ENCODE measurements at places on chromosomes 2 and 18.

DNA sequence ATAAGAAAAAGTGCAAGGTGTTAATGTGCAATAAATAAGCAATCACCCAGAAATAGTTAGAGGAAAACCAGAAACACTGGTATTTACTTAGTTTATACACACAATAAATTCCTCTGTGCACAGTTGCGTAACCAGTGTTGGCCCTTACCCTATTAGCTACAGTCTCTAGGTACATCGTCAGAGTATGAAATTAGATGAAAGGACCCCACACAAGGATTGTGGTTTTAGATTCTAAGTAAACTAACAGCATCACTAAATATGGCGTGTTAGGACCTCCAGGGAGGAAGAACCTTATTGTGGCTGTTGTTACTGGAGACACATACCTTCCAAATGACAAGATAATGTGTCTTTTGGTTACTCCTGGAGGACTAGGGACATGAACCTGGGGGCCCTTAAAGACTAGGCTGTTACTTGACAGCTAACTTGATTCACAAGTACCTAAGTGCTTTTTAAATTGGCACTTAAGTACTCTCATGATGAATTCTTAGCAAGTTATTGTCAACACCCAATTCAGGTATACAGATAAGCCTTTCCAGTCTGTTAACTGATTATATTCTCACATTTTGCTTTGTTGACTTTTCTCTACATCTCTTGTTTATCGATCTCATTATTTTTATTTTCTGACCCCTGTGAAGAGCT is 115.3 kb downstream of the FEZ2 start:
- no peak for DNase-seq

DNA sequence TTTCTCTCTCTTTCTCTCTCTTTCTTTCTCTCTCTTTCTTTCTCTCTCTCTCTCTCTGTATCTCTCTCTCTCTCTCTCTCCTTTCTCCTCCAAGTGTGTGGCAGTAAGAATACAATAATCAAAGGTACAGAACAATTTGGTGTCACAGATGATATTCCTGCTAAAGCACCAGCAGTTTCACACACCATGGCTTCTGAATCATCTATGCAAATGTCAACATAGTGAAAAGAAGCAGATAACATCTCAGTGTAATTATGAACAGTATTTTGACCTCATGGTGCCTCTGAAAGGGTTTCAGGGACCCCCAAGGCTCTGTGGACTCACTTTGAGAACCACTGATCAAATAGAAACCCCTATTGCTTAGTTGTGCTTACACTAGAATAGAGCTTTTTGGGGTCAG is 38.5 kb upstream of the CSRNP3 start:
- DNase-seq, result no peak

DNA sequence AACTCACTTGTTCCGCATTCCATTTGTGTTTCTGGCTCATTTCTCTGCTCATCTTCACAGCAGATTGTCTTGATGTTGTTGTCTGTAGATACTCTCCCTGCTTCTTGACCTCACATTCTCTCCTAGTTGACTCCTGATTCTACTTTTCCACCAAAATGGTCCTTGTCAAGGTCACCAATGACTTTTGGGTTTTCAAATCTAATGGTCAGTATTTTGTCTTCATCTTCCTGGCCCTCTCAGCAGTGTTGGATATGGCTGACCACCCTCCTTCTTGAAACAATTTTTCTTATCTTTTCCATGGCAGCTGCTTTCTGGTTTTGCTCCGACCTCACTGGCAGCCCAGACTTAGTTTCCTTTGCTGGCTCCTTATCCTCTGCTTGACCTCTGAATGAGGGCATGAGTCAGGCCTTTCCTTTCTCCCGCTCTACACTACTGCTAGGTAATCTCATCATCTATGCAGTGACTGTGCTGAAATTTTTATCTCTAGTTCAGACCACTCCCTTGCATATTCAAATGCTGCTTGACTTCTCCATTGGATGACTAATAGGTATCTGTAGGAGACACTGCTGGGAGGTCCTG is 386.6 kb upstream of the SPRED2 start:
- no peak for DNase-seq

DNA sequence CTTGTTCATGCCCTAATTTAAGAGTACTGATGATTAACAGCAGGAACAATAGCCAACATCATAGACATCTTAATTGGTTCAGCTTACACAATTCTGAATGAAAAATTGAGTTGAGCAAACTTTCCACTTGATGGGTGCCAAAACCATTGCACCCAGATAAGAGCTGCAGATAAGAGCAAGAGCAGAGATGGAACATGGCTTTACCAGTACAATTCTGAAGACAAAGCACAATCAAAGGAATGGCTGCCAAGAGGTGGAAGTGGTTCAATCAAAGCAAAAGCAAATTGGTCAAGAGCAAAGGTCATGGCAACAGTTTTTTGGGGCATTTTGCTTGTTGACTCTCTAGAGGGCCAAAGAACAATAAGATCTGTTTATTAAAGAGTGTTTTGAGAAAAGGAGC is 65.6 kb upstream of the ATP5MC3 start:
- DNase-seq, result no peak

GRCh38 chr18:10017043-10017442 is 103.2 kb downstream of the VAPA start:
- no peak for DNase-seq

- no peak for DNase-seq
These were observed 116.7 kb downstream of the TNS1 start for GRCh38 chr2:217886091-217886490.

DNA sequence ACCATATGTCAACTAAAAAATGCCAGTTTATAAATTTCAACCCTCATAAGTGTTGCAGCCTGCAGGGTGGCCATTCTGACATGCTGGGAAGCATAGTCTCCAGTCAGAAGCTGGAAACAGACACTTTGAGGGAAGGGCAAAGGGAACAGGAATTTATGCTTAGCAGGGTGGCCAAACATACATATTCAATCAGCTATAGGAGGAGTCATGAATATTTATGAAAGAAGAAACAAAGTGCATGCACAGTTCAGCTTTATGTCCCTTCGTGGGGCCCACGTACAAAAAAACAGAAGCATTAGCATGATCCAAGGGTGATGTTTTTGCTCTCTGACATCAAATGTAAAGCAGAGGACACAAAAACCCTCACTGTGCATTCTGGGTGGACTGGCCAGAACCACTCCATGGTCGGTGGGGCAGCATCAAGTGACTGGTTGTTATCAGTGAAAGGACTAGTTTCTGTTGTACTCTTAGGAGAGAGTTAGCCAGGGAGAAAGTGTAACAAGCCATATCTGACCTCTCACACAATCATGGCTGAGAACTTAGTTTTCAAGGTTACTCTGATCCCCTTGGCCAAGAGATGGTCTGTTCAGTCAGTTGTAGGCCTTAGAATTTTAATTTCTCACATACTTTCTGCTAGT is 9.9 kb upstream of the PDE11A start:
- no peak for DNase-seq

DNA sequence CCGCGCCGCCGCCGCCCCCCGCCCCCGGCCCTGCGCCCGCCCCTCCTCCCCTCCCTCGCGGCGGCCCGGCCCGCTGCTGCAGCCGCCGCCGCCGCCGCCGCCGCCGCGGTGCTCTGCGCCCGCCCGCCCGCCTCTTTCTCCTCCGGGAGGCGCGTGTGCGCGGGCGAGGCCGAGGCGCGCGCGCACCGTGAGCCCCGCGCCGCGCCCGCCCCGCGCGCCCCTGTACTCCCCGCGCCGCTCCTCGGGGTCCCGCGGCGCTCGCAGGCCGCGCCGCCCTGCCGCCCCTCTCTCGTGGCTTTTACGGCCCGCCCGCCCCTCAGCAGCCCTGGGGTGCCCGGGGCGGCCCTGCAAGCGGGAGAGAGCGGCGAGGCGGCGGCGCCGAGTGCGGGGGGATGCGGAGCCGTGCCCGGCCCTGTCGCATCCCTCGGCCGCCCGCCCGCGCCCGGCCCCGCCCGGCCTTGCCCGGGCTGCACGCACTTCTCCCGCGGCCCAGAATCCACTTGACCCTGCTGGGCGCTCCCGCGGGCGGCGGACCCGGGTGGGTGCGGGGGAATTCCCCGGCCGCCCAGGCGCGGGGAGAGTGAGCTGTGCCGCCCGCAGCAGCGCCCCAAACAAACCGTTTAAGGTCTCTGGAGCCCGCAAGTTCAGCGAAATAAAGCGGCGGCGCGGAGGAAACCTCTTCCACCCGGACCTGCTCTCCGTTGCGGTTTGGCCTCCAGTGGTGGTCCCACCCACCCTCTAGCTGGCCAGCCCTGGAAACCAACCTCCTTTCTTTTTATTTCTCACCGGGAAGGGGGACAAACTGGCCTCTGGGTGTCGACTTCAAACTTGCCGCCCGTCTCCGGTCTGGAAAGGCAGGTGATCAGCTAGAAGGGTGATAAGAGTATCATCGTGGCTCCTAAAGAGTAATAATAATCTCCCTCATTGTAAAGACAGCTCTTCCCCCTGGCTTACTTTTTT is 37.4 kb downstream of the AFF3 start:
- DNase-seq, result no peak

GRCh38 chr18:34339155-34339554 is 114.4 kb upstream of the NOL4 start:
- DNase-seq, result no peak

GRCh38 chr2:212723226-212723625 is 184.6 kb upstream of the ERBB4 start:
- DNase-seq, result no peak

DNA sequence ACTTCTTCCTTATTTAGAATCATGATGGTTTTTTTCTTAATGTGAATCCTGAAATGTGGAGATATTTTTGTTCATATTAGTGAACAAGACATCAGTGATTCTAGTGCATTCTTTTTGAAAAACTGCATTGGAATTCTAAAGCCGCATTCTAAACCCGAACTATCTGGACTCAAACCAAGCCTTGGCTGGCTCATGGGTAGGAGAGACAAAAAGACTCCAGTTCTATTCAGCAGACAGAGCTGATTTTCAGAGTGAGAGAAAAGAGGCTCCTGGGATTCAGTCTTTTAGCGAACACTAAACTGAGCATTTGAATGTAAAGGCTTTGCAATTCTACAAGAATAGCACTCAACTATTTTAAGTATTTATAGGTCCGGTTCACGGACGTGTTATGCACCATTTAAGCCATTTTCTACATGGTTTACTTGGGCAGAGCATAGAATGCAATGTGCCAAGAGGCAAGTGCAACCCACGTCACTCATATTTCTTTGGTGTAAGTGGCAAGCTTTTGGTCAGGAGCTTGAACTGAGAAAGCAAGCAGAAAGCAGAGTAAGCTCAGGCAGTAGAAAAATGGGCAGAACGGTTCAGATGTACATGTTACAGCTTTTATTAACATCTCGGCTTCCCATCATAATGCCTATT is 227.3 kb upstream of the RAB12 start:
- no peak for DNase-seq

DNA sequence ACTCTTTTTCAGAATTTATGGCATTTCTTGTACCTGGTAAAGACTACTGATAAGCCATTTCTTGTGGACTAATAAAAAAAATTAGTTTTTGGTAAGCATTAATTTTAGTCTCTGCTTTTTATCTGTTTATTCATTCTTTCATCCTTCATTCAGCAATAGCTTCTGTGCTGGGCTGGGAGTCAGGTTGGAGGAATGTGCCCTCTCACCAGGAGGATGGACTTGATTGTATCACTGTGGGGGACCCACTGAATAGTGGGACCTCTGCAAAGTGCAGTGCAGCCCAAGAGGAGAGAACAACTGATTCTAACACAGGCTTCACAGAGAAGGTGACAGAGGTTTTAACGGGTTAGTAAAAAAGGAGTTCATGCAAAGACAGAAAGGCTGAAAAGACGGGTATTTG is 39.1 kb downstream of the CDC42EP3 start:
- no peak for DNase-seq

DNA sequence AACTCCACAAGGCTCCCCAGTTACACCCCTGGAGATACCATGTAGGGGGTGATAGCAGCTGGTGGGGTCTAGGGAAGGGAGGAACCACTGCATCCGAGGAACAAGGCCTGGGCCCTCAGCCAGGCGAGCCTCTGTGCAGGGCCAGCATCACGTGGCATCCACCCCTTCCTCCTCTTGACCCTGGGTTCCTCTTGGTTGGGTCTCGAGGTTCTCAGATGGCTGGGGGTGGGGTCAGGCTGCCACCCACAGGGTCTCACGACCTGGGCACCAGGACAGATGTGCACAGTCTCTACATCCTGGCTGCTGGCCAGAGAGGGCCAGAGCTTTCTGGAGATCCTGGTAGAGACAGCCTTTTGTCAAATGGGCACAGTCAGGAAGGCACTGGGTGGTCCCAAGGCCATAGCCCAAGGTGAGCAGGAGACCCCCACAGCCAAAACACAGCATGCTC is 10.4 kb downstream of the HS6ST1 start:
- no peak for DNase-seq

DNA sequence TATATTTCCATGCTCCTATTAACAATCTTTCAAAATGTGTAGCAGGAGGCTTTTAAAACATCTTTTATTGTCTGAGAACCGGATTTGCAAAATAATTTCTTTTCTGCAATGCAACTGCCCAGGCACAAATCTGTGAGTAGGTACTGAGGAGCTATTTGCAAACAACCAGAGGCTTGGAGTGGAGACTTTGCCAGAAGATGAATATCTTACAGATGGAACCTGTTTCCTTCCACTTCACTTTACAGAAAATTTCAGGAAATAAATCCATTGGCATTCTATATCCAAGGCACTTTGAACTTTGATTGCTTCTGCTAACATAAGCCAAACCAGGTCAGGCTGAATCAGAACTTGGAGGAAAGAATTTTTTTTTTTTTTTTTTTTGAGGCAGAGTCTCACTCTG is 237.4 kb upstream of the REV1 start:
- DNase-seq, result no peak
